ENCODE measurements at places on chromosomes 7 and 10.

DNA sequence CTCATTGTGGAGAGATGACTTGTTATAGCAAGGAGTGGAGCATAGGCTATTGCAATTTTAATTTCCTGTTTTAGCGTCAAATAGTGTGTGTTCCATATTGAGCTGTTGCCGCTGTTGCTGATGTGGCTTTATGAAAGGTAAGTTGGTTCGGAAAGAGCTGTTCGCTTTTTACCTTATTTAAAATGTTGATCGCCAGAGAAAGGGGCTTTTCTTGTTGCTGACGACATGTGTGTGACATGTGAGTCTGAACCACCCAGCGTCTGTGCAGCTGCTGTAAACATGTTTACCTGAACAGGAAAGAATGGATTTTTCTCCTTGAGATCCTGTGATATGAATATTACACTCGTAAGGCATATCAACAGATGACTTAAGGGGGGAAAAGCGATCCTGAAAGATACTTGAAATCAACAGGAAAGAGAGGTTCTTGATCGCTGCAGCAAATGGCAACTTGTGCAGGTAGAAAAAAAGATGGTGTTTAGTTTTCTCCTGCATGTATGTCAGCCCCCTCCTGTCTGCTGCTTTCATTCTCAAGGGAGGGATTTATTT is 2.5 kb downstream of the ZEB1 start:
- no peak for DNase-seq

DNA sequence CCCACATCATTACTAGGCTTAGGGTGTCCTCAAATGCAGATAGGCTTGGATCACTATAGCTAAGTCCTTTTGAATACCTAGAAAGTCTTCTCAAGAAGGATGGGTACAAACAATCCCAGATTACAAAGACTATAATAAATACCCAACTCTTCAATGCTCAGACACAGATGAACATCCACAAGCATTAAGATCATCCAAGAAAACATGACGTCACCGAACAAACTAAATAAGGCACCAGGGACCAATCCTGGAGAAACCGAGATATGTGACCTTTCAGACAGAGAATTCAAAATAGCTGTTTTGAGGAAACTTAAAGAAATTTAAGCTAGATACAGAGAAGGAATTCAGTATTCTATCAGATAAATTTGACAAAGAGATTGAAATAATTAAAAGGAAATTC is 108.0 kb upstream of the PLPP4 start:
- DNase-seq: no peak

GRCh38 chr10:62250594-62251198 is 17.9 kb downstream of the RTKN2 start:
- no peak for DNase-seq

DNA sequence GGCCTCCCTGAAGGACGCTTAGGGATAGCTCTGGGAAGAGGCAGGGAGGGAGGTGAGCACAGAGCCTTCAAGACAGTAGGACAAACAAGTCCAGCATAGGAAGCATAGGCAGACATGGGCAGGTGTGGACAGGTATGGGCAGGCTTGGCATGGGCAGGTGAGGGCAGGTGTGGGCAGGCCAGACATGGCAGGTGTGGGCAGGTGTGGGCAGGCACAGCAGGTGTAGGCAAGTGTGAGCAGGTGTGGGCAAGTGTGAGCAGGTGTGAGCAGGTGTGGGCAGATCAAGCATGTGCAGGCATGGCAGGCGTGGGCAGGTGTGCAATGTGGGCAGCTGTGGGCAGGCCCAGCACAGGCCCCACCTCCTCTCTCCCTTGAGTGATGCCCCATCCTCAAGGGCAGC is 148.8 kb upstream of the ZMIZ1 start:
- no peak for DNase-seq

- no peak for DNase-seq
Observed at GRCh38 chr10:17238445-17239291, 10.6 kb downstream of the VIM start.

DNA sequence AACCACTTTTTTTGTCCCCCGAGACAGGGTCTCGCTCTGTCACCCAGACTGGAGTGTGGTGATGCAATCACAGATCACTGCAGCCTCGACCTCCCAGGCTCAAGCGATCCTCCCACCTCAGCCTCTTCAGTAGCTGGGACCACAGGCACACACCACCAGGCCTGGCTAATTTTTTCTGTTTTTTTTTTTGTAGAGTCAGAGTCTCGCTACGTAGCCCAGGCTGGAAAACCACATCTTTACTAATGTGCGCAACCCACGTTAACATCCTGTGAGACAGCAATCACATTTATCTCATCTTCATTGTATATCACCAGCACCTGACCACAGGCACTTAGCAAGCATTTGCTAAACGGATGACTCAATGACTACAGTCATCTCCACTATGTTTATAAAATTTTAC is 77.8 kb upstream of the ATP6V0A4 start:
- DNase-seq: no peak

DNA sequence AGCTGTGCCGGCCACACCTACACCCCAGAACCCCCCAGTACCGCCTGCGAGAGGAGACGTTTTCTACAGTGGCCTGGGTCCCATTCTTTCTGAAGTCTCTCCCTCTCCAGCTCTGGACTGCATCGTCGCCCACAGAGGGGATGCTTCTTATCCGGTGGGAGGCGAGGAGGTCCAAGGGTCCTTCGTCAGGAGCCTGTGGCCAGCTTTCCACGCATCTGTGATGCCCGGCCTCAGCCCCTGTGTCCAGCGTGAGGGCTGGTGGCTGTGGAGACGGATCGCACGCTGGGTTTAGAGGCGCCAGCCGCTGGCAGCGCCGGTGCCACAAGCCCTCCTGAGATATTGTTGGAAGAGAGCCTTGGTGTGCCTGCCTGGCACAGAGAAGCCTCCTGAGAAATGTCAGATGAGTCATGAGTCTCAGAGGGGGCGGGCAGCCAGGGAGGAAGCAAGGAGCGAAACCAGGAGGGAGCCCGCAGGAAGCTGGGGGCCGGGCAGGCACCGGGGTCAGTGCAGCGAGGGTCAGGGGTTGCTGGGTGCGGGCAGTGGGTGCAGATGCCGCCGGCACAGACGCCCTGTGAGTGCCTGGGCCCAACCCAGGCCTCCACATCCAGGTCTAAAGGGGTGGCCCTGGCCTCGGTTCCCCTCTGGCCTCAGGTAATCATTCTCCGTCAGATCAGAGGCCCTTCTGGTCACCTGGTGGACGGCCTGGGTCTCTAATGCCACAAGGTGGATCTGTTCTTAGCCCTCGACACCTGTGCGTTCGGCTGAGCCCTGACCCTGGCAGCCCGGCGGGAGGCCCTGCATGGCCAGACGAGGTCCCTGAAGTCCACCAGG is 86.0 kb upstream of the DIP2C start:
- DNase-seq: no peak

DNA sequence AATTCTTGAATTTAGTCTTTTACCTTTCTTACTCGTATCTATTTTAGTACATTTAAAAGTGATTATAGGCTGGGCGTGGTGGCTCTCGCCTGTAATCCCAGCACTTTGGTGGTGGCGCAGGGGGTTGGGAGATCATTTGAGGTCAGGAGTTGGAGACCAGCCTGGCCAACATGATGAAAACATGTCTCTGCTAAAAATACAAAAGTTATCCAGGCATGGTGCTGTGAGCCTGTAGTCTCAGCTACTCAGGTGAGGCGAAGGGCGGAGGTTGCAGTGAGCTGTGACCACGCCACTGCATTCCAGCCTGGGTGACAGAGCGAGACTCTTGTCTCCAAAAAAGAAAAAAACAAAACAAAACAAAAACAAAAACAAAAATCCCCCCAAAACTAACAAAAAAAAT is 12.2 kb downstream of the PRKCQ start:
- no peak for DNase-seq

GRCh38 chr7:131355917-131356777 is 28.5 kb downstream of the MKLN1 start:
- no peak for DNase-seq

DNA sequence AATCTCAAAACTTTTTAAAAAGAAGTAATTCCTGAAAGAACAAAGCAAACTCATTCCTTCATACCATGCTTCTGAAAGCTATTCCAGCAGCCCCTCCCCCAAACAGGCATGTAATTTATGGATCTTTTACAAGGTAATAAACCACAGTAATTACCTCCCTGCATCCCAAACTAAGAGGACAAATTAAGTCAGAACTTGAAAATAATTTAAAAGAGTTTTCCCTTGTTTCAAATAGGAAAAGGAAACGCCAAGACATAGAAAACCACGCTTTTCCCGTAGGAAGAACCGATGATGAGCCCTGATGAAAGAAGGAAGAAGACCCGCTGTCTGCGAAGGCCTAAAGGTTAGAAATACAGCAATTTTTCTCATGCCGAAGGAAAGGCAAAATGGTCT is 8.9 kb downstream of the HOXA4 start:
- DNase-seq: no peak

- no peak for DNase-seq
Observed at GRCh38 chr10:71378336-71379117, 18.2 kb upstream of the CDH23 start.

GRCh38 chr10:16231176-16231575 is 205.6 kb upstream of the PTER start:
- DNase-seq: no peak

DNA sequence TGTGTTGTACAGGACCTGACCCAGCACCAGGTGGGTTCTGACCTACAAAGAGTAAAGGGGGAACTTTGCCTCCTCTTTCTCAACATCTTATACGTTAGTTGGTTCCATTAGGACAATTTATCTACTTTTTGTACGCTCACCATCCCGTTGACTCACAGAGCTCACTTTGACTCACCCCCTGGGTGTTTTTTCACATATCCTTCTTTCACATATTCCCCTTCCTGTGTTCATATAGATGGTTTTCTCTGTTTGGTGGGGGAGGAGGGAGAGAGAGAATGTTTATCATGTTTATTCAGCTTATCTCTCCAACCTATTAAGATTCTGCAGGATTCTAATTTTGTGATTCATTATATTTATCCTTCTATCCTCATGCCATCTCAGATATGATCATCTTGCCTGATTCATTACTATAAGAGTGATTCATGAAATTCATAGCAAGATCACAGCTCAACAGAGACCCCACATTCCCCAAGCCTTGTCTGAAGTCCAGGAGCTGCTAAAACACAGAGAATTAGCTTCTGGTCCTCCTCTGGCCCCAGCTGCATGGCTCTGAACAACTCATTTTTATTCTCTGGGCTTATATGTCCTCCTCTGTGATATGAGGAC is 37.2 kb downstream of the PRSS2 start:
- no peak for DNase-seq

GRCh38 chr7:43625453-43625852 is 42.5 kb downstream of the STK17A start:
- DNase-seq: no peak

- no peak for DNase-seq
Observed at GRCh38 chr10:103925591-103925990, 7.6 kb upstream of the STN1 start.

- DNase-seq: no peak
Observed at GRCh38 chr10:110916554-110917346, 2.2 kb downstream of the BBIP1 start.

GRCh38 chr10:11886851-11887250 is 63.7 kb downstream of the PROSER2 start:
- DNase-seq: no peak
